ENCODE measurements at places on chromosomes 3 and 15.

DNA sequence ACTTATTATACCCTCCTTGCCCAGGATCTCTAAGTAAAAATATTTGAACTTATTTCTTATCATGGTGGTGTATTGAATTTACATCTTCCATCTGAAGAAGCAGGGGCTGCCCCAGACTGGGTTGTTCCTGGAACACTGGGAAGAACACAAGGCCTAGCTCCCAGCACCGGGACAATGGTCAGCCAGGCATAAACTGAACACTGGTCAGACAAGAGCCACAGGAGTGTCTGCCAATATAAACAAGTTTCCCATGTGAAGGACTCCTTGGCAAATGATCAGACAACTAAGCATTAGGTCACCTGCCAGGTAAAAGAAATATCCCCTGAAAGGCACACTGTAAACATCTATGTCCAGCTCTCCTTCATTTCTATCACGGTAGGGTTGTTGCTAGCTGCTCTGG is 172.4 kb downstream of the ATP8B4 start:
- no peak for DNase-seq

- DNase-seq = no peak
These were observed 73.4 kb downstream of the CRYBG3 start for GRCh38 chr3:97895216-97895615.

DNA sequence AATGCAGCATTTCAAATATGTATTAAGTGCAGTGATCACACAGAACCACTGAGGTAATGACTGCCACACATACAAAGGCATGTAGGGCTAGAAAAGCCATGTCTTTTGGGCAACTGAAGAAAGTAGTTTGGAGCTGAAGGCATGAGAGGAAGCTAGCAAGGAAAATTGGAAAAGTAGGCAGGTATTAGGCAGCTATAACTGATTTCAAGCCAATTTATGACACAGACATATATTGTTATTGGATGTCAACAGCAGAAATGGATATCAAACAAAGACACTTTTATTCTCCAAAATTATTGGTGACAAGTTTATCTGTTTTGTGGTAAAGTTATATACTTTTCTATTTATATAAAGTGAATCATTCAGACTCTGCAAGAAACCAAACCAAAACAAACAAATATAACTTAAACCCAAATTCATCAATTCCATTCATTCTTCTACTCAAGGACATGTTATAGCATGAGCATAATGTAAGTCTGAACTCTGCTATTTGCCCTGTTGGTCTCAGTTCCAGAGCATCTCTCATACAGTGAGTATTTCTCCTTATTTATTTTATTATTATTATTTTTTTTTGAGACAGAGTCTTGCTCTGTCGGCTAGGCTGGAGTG is 307.4 kb upstream of the COL8A1 start:
- no peak for DNase-seq

DNA sequence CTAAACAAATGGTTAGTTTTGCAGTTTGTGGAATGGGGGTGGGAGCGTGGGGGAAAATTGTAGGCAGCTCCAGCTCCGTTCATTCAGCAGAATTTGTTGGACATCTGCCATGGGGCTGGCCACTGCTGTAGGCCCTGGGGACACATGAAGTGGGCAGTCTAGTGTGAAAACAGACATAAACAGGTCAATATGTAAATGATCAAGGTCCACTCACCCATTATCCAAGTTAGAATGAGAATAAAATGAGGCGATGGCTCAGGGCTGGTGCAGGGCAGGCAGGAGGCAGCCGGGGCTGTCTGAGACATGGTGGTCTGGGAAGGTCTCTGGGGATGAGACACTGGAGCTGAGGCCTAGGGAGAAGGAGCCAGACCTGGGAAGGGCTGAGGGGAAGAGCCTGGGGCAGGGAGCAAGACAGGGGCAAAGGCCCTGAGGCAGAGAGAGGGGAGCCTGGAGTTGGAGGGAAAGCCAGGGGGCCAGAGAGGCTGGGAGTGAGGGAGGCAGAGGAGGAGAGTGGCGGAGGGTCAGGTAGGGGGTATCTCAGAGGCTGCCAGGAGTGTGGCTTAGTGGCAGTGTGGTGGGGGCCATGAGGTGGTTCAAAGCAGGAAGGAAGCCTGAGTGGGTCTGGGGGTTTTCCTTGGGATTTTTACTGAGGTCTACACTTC is 6.2 kb upstream of the SLC6A6 start:
- no peak for DNase-seq

GRCh38 chr3:71117572-71118247 is 465.8 kb downstream of the FOXP1 start:
- no peak for DNase-seq

GRCh38 chr15:99842071-99842470 is 108.8 kb upstream of the LYSMD4 start:
- DNase-seq = no peak

- DNase-seq = no peak
These were observed 13.0 kb upstream of the SLC28A1 start for GRCh38 chr15:84871428-84871985.

GRCh38 chr15:68205954-68206539 is 915 bp upstream of the CALML4 start:
- no peak for DNase-seq

GRCh38 chr3:106440672-106441071 is 571.9 kb upstream of the CBLB start:
- DNase-seq = no peak

DNA sequence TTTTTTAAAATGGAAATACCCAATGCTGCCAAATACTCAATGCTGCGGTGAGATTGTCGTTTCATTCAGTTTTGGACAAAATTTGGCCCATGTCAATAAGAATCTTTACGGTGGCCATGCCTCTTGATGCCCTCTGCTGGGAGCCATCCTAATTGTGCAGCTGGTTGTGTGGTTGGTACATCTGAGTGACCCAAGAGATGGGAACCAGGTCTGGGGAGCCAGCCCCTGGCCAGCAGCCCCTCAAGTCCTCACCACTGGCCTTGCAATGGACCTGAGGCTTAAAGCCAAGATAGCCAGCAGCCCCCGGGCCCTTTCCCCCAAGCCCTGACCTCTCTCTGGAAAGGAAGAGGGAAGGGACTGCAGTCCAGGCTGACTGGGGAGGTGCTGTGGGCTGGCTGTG is 36.4 kb upstream of the ESYT3 start:
- no peak for DNase-seq

DNA sequence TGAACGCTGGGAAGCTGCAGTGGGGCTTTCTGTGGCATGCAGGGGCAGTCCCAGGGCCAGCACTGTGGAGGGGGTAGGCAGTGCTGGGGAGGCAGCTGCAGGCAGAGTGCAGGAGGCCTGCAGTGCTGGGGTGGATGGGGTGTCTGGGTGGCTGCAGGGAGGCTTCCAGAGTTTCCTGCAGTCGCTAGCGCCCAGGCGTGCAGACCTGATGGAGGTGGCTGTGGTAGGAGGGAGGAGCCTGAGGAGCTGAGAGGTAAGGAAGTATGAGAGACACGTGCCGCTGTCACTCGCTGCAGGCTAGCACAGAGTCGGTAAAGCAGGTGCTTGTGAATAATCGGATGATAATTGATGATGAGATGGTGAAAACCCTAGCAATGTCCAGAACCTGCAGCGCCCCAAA is 16.3 kb downstream of the SYNM start:
- DNase-seq = no peak

- no peak for DNase-seq
These were observed 87.5 kb downstream of the ADAMTS17 start for GRCh38 chr15:100254285-100254684.

- DNase-seq = no peak
These were observed 123.9 kb downstream of the ANO10 start for GRCh38 chr3:43497905-43498365.

- no peak for DNase-seq
These were observed 22.5 kb downstream of the KIF7 start for GRCh38 chr15:89632563-89633430.

DNA sequence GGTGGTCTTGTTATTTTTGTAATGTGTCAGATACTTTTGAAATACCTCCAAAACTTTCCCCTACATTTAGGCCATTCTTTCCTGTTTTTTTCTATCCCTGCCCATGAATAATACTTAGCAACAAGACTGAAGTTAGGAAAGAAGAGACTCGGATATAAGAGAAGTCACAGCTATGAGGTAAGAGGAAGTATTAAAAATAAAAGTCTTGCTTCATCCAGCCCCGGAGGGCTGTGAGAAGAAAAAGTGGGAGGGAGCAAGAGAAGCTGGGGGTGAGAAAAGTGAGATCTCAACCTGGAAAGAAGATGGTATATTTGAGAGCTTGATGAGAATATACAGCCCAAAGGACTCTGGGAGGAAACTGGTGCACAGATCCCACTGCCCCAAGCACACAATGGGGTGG is 213.5 kb upstream of the CDIN1 start:
- DNase-seq = no peak

- no peak for DNase-seq
These were observed 244.5 kb downstream of the FGF12 start for GRCh38 chr3:192482809-192483208.

DNA sequence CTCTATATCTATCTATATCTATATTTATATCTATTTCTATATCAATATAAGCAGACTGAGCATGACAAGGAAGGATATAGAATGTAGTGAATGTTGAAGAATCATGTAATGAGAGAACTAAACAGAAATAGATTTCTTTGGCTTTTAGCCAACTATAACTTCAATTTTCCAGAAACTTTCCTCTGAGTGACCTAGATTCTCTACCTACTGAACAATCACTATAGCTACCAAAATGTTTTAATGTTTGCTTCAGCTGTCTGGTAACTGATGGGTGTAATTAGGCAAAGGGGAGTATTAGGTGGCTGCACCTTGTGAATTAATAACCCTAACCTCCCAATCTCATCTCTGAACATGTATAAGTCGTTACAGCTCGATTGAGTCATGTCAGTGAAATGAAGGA is 76.4 kb upstream of the ROBO1 start:
- DNase-seq = no peak

GRCh38 chr15:32643907-32644445 is 2.5 kb downstream of the SCG5 start:
- DNase-seq = no peak

- DNase-seq = no peak
These were observed 27.6 kb downstream of the PLXNB1 start for GRCh38 chr3:48402281-48402732.

DNA sequence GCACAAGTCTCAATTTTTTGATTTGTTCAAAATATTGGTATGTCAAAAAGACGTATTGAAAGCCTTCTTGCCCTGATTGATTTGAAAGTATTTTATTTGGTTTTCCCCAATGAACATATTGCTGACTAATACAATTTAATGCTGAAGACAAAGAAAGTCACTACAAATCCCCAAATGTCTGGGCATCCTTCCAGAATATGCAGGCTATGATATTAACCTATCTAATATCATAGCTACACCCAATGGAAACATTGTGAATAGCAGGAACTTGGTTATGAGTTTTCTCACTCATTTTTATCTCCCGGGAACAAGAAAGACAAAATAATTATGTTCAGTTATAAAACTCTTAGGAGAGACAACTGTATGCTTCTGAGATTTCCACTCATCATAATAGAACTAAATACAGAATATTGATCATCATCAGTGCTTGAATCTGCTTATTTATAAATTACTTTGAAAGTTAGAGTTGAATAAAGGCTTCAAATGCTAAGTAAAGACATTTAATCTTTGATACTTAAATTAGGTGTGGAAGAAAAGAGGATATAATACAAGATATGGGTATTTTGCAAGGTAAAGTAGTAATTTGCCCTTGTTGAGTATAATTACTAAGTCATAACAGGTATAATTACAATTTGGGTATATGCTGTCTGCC is 483.9 kb downstream of the RBMS3 start:
- DNase-seq = peak; percentile 46

DNA sequence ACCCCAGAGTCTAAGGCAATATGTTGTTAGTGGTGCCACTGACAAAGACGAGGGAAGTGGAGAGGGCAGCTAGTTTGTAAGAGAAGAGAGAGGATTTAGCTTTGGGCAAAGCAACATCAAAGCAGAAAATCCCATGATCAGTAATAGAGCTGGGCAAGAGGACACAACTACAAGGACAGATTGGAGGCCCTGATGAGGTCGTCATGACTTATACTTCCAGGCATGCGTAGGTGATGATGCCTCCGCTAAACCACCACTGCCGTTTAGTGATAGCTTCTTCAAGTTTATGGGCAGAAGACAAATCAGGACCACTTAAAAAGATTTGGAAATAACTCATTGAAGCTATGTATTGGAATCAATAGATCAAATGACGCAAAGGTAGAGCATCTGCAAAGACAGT is 2.6 kb downstream of the HRG start:
- no peak for DNase-seq

- DNase-seq = no peak
These were observed 358.5 kb downstream of the ZNF385D start for GRCh38 chr3:21392526-21392925.

GRCh38 chr3:177642804-177643125 is 445.5 kb upstream of the TBL1XR1 start:
- DNase-seq = no peak

GRCh38 chr3:149902498-149903139 is 68.1 kb downstream of the PFN2 start:
- no peak for DNase-seq

- DNase-seq = no peak
These were observed 259.9 kb upstream of the ATP11B start for GRCh38 chr3:182533394-182533793.

DNA sequence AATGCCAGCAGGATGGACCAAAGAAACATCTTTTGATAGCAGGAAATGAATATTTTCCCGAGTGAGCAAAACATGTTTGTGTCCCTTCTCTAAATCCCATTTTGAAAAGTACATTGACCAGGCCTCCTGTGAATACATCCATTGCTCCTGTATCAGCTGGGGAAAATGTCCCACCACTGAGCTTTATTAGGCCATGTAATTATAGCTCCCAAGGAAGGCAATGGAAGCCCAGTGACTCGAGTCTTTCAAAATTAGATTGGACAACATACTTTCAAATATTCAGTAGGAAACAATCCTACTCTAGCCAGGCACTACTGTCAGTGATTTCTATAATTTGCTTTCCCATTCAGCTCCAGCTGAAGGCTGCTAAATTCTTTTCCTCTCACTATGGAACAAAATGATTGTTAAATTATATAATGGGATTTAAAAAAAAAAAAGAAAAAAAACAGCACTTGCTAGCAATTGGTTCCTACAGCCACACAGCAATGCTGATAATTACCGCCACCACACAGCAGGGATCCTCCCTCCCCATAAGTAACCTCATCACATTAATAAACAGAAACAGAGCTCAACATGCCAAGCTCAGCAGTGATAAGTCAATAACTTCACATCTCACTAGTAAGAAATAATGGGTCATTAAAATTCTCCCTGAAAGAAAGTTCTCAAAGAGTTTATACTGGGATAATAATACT is 172.4 kb upstream of the SLC2A2 start:
- DNase-seq = no peak

DNA sequence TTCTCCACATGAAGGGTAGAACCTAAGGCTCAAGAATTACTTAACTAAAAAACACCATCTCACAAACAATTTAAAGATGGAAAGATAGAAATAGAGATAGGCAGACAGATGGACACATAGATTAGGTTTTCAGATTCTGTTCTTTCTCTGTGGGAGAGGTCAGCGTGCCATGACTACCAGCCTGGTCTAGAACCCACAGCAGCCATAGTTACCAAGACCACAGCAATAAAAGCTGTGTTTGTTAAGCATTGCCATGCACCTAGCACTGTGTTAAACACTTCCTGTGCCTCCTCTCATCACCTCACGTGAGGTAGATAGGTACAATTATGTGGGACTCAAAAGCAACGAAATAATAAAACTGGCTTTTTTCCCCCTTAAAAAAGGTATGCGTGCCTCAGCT is 83.1 kb upstream of the TSEN2 start:
- DNase-seq = no peak

GRCh38 chr15:29205186-29205585 is 64.4 kb downstream of the NSMCE3 start:
- DNase-seq = no peak

GRCh38 chr3:188390343-188390718 is 236.4 kb downstream of the LPP start:
- DNase-seq = no peak
